Cardiac fibroblast (primary cell): ENCODE measurements at places on chromosomes 6 and 20.

DNA sequence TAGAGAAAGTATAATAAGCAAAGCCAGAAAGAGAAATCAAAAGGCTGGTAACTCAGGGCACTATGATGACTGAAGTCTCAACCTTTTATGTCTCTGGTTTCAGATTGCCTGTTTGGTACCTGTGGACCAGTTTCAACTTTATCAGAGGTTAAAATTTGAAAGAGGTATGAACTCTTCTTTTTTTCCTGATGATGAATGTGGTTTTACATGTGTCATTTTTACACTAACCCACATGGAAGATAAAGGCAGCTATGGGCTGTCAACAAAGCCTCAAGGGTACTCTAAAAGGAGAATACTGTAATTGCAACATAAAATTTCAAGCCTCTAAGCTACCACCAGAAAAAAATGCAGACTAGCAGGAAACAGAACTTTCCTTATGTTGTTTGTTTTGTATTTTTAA, 52.4 kb downstream of the RNF144B start:
- DNase-seq, result no peak

- DNase-seq, result no peak
These were observed 82.7 kb downstream of the FARS2 start for GRCh38 chr6:5343998-5344397.

DNA sequence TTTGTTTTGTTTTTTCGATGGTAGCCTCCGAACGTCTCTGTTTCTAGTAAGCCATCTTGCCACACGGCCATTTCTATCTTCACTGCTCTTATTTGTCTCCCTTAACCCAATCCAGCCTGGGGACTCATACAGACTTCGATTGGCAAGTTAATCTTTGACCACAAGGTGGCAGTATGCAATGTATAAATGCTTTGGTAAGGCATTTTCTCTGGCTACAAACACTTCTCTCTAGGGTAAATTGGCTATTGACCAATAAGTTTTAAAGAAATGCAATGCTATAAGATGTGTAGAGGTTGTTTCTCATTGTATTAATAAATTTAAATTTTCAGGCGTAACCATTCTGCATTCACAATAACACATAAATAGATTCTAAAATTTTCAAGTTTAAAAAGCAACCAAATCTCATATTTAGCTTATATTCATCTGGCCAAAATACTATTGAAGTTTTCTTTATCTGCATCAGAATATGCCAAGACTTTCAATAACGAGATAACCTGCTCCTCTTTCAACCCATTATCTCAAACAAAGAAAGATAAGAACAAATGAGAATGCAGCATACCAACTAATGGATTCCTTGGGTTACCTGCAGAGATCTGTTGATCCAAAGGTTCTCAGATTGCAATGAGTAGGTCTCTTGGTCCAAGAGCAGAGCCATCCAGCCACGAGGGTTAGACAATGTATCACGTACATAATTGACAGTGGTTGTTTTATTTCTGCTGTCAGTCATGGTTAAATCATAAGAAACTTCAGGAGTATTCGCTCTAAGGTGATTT, 231.9 kb downstream of the PKHD1 start:
- peak; percentile 64 for DNase-seq

GRCh38 chr6:150592377-150592995, 7.2 kb upstream of the PLEKHG1 start:
- DNase-seq, result no peak

- no peak for DNase-seq
These were observed 28.2 kb downstream of the HLA-F start for GRCh38 chr6:29751480-29751879.

- peak; percentile 80 for DNase-seq
These were observed 79.8 kb downstream of the NFATC2 start for GRCh38 chr20:51462566-51463276.

GRCh38 chr20:51802170-51802751, at the start of gene SALL4:
Gene SALL4, minus strand, starts transcription at chr20:51802521. Its CDS starts 113 bp downstream, at chr20:51802408.
- DNase-seq, result no peak

GRCh38 chr20:16209357-16209756, 363.9 kb downstream of the KIF16B start:
- no peak for DNase-seq

DNA sequence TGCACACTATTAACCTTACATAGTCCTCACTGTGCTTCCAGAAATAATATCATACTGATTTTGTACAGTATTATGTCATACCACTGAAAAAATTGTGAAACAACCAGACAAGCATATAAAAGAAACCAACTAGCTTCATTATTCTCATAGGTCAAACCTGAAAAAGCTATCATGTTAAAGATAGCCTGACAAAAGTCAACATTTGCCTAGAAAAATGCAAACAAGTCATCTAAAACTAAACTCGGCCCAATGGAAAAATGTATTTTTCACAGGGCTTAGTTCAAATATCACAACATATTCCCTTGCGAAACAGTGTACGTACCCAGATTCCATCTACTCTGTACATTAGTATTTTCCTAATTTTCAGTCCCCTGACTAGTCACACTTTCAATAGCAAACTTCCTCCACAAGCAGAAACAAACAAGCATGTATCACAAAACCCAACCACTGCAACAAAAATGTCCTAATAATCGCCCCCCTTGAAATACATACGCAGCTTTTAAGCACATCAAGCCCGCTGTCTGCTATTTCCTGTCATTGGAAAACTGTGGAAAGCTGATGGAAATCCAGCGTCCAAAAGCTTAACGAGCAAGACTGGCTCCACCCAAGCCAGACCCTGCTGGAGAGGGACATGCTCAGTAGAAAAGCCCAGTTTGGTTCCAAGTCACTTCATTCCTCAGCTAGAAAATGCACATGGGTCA, 93.1 kb downstream of the EPB41L2 start:
- peak; percentile 88 for DNase-seq

- no peak for DNase-seq
These were observed 85.2 kb downstream of the TCP11 start for GRCh38 chr6:35055891-35056290.

DNA sequence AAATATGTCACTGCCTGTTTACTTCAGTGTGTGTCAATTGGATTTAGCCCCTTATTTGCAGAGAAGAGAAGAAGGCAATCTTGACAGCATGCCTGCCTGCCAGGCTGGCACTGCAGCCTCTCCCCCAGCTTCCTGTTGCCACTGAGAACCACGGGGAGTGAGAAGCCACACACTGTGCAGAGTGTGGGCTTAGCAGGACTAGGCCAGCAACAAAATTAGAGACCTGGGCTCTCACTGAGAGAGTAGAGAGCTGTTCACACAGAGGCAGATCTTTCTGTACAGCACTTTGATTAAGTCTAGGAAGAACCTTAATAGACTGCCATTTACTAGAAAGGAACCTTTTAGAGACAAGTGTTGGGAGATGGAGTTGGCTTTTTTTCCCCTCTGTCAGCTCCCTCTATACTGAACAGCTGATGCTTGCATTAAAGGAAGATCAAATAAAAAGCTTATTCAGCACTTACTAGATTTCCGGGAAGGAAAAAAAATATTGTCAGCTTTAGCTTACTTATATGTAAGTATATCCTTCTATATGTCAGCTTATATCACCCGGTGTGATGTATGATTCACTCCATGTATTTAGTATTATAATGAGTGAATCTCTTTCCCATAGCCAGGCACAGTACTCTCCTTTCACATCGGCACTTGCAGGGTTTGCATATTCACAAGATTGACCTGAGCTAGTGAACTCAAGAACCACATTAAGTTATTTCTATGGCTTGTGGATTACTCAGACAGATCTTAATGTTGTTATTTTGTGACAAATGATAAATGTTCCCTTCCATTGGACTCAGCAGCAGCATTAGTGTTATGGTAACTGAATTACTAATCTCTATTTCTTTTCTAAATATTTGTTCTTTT, 851.0 kb upstream of the EPHA7 start:
- no peak for DNase-seq

- DNase-seq, result peak; percentile 81
These were observed 112.0 kb upstream of the BEND6 start for GRCh38 chr6:56842686-56843475.

GRCh38 chr20:6053776-6054688, at the start of gene LRRN4:
Gene LRRN4, minus strand, starts transcription at chr20:6054060. Its CDS starts 1,261 bp downstream, at chr20:6052799.
- peak; percentile 16 for DNase-seq

- no peak for DNase-seq
These were observed 942.1 kb upstream of the EPHA7 start for GRCh38 chr6:94361304-94362060.

DNA sequence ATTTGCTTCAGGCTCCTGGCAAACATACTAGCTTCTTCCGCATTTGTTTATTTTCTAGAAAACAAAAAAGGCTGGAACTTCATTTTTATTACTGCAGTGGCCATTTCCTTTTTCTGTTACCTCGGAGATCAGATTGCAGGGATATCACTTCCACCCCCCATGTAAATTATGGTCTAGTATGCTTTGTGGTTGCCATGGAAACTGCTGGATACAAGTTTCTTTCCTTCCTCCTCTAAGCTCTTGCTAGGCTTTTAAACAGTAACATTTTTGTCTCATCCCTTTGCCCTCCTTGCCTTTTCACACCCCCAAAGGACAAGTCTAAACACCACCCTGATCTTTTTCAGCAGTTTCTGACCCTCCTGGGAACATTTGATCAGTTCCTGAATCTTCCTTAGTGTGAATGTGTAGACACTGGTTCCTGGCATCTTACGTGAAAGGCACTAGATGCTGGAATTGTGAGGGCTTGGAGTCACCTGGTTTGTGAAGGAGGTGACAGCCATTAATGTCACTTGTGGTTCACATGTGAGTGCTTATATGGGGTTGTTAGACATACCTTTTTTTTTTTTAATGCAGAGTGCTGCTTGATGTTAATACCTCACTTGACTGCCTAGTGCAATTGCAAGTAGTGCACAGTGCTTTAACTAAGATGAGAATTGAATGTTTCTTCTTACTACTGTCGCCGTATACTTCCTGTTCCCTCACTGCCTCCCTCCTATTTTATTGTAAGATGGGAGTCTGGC, 181.6 kb downstream of the JARID2 start:
- no peak for DNase-seq

DNA sequence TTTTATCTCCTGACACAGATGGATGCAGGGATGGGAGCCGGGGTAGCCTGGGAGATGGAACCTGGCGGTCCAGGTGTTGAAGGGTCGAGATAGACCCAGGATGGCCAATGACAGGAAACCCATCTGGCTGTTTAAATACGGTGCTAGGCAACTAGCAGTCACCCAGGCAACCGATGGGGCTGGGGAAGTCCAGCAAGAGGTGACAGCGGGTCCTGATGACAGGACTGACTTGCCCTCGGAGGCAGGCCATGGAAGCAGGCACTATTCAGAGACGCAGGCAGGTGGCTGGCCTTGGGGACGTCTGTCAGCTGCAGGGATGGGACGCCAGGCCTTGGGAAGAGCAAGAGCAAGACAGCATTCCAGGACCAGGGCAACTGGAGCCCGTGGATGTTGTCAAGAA, 135.4 kb upstream of the RALGAPA2 start:
- no peak for DNase-seq

DNA sequence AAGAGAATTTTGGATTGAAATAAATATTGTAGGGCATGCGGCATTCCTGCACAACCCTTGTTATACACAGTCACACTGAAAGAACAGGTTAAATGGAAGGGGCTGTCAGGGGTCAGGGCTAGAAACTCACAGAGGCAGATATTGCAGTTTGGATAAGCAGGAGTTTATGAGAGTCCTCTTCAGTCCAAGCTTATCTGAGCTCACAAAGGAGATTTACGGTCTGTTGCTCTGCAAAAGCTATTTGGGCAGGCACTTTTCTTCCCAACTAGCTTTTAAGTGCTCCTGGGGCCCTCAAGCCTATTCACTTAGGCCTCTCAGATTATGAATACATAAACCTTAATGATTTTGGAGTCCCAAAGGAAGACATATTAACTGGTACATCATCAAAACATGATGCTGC, 156.2 kb downstream of the SOX4 start:
- no peak for DNase-seq

DNA sequence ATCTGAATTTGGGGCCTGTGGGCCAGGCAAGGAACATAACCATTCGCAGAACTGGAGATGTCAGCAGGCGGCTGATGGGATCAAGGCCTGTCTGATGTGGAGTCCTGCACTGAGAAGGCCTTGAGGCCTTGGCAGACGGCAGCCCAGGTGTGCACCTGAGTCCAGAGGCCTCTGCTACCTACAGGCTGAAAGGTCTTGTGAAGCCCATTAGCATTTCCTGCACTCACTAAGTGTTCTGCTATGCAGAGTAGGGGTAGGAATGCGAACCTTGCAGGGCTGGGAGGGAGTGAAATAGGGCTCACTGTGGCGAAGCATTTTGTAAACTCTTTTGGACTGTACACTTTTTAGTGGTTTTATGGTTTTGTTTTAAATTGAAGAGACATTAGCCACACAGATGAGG, 48.3 kb upstream of the RNF24 start:
- peak; percentile 55 for DNase-seq

GRCh38 chr6:110664933-110665332, 150.3 kb downstream of the CDK19 start:
- peak; percentile 22 for DNase-seq

DNA sequence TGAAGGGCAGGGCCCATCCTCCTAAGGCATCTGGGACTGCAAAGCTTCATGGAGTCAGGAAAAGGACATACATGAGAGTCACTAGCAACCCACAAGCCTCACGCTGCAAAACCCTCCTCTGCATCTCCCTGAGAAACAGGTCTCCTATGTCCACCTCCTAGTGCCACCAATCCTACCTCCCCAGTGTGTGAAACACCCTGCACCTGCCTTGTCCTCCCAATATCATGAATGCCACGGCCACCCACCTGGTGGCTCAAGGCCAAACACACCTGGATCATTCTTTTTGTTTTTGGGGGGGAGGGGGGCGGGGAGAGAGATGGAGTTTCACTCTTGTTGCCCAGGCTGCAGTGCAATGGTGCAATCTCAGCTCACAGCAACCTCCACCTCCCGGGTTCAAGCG, 90.5 kb downstream of the ZMYND8 start:
- no peak for DNase-seq

- DNase-seq, result peak; percentile 70
These were observed 86.1 kb downstream of the SLX4IP start for GRCh38 chr20:10521068-10521831.

GRCh38 chr6:45483501-45483900, 105.8 kb upstream of the SUPT3H start:
- DNase-seq, result no peak

GRCh38 chr6:109964949-109965348, 13.2 kb upstream of the GPR6 start:
- DNase-seq, result no peak

GRCh38 chr6:42604150-42604549, 40.3 kb downstream of the UBR2 start:
- DNase-seq, result peak; percentile 9

DNA sequence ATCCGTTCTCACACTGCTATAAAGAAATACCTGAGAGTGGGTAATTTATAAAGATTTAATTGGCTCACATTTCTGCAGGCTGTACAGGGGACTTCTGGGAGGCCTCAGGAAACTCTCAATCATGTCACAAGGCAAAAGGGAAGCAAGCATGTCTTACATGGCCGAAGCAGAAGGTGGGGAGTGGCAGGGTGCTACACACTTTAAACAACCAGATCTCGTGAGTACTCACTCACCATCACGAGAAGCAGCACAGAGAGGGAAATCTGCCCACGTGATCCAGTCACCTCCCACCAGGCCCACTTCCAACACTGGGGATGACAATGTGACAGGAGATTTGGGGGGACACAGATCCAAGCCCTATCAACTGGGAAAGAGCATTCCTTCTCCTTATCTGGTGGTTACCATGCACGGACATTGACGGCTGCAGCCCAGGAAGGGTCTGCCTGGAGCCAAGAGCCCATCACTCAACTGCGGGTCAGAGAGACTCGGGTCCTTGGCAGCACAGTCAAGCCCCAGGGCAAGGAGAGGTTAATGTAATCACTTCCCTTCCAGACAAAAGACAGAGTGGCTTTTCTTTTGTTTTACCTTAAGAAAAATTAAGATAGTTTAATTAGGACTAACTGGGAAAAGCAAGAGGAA, 112.3 kb upstream of the CST7 start:
- no peak for DNase-seq

- no peak for DNase-seq
These were observed 52.9 kb downstream of the NOX3 start for GRCh38 chr6:155402656-155403304.
